ENCODE measurements at places on chromosomes 3 and 15. TPM values are rescaled to one million over a fixed set of nuclear protein-coding genes. Genes with fewer than 3 reads are reported as not detected.

GRCh38 chr15:38961931-38962330, 397.3 kb upstream of the RASGRP1 start:
- DNase-seq: no peak

- DNase-seq: no peak
These were observed 287.3 kb upstream of the COL8A1 start for GRCh38 chr3:99351122-99351521.

C3orf38 gene
- 12.6 TPM for total RNA-seq

DNA sequence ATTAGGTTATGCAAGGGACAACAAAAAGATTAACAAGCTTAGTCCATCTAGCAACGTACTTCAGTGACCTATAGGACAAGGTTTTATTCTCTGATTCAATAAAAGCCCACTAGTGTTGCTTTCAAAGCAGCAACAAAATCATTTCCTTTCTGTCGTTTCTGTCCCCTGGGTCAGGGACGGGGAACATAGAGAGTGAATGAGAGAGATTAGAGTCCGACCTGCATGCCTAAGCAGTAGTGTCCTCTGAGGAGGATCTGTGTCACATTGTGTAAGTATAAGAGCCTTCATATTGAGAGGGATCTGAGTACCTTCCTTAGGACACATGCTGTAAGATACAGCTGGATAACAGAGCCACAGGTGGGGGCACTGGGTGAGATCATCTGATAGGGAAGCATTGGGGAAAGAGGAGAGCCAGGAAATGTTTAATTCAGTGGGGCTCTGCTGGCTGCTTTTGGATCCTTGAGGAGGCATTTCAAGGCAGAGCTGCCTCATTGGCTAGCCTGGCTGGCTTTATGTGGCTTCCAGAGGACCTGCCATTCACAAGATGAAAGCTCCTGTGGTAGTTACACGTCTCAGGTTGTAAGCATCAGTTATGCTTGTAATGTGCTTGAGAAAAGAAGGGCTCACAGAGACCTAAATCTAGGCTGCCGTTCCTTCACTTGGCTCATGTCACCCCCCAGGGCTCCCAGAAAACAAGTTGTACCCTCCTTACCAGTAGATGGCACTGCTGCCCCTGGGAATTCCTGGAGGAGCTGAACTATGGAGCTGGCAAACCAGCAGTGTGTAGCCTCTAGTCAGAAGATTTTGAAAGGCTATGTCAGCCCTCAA, 2.7 kb downstream of the TMEM108 start:
- peak; percentile 65 for DNase-seq

- no peak for DNase-seq
These were observed 28.3 kb downstream of the MELTF start for GRCh38 chr3:197001106-197001971.

TTBK2 gene
- total RNA-seq: 2.4 TPM

GRCh38 chr3:177249203-177249602, 51.9 kb upstream of the TBL1XR1 start:
- DNase-seq: no peak

DNA sequence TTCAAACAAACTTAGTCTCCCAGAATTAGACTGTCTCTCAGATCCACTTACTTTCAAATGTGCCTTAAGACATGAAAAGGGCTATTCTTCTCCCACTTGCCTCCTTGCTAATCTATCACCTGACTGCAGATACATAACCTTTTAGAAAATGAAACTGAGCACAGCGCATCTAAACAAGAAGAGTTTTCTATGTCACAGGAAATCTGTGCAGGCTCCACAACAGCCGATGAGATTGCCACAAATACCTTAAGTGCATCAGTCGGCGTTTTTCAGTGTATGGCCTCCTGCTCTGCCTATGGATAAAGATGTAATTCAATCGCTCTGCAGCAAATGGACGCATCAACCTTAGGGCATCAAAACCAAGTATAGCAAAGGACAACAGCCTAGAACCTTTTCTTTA, 544.2 kb downstream of the FOXP1 start:
- no peak for DNase-seq

- no peak for DNase-seq
These were observed 17.2 kb downstream of the SFMBT1 start for GRCh38 chr3:53028641-53029040.

FETUB gene
- total RNA-seq: not detected

DNA sequence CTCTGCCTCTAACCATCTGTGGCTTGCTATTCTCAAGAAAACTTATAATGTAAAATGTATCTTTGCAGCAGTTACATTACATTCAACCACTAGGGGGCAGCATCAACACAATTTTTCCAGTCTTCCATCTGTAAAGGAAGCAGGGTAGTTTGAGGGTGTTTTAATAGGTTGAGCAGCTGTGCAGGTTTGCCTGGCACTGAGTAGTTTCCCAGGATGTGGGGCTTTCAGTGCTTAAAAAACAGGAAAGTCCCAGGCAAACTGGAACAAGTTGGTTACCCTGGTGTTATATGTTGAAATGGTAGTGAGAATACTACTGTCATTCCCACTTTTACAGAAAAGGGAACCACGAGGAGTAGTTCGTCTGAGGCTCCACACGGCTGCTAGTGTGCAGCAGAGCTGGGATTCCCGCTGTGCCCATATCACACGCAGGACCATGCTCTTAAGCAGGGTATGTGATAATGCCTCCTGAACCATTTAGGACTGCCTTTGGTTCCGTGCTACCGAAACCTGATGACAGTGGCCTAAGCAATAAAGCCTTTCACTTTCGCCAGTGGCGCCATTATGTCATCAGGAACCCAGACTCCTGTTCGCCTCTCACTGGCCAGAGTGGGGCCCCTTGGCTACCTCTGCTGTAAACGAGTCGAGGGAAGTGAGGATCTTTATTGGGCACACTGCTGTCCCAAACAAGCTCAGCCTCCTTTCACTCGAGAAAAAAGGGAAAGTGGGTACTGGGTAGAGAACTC, 64.7 kb upstream of the ZBTB38 start:
- peak; percentile 14 for DNase-seq

LRRC2 gene
- 0.10 TPM for total RNA-seq

GRCh38 chr3:69970827-69971226, 28.7 kb upstream of the SAMMSON start:
- DNase-seq: no peak

SPG11 gene
- total RNA-seq: 27.7 TPM

GABRB3 gene
- 3.6 TPM for total RNA-seq

DNA sequence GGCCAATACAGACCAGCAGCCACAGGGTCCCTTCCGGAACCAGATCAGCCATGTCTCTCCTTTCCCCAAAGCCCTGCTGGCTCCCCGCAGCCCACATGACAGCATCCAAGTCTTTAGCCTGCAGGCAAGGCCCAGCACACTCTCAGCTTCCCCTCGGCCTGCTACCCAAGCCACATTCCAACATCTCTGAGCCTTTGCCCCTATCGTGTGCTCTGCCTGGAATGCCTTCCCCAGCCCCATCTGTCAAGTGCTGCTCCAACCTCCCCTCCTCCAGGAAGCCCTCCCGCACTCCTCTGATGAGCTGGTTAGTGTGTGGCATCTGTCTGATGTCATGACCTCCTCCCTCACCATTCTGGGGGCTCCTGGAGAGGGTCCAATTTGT, 8.5 kb downstream of the PLXND1 start:
- DNase-seq: no peak

DNA sequence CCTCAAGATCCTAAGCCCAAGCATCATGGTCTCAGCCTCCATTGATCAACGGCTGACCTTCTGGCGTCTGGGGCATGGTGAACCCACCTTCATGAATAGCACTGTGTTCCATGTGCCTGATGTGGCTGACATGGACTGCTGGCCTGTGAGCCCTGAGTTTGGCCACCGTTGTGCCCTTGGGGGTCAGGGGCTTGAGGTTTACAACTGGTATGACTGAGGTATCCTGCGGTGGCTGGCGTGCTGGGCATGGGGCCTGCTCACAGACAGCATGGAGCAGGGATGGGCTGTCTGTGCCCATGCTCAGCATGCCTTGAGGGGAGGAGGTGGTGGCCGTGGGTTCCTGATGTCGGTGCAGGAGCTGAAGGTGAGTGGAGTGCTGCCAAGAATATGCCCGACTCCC, 3.3 kb downstream of the DALRD3 start:
- DNase-seq: no peak

VGLL3 gene
- 11.7 TPM for total RNA-seq

GASK1A gene
- total RNA-seq: 0.15 TPM

SPCS1 gene
- 72.5 TPM for total RNA-seq

DNA sequence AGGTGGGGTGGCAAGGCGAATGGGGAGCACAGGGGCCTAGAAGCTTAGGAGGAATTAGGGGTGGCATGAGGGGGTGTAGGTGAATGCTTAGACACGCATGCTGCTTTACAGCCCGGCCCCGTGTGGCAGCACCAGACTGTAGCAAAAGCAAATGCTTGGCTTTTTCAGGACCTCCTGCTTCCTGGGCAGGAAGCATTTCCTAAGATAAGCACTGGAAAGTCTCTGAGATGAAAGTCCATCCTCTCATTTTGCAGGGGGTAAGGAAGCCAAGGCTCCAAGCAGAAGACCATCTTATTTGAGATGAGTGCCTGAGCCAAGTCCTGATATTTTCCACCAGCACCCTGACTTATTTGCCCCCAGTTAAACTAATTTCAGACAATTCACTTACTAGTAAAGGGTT, 12.9 kb downstream of the SSUH2 start:
- DNase-seq: no peak

- no peak for DNase-seq
These were observed 27.3 kb upstream of the TIMP4 start for GRCh38 chr3:12186046-12186445.

DNA sequence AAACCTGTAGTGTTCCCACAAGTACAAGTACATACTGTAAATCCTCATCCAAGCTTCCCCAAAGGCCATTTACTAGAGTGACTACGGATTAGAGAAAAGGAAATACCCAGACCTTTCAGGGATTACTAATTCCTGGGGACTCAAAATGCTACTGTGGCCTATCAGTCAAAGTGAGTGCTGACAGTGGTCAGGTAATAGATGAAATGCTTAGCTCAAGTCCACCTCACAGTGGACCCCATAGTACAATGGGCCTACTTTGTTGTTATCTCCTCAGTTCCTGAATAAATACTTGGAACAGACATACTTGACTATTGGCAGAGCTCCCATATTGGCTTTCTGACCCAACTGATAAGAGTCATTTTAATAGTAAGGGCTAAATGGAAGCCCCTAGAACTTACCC, 61.6 kb downstream of the MAP4 start:
- DNase-seq: no peak

- no peak for DNase-seq
These were observed 33.2 kb downstream of the TRIM69 start for GRCh38 chr15:44769521-44769920.

CCDC13 gene
- total RNA-seq: 0.59 TPM

GABRR3 gene
- not detected for total RNA-seq

- no peak for DNase-seq
These were observed 632 bp downstream of the MTHFS start for GRCh38 chr15:79896131-79896633.

GRCh38 chr3:181264486-181264885, 274.9 kb upstream of the DNAJC19 start:
- DNase-seq: no peak

GRCh38 chr15:99755692-99756409, 22.6 kb upstream of the LYSMD4 start:
- peak; percentile 23 for DNase-seq

GRM7 gene
- total RNA-seq: not detected

TUSC7 gene
- total RNA-seq: not detected

All from MG63 (cell line).